ENCODE measurements at places on chromosomes 11 and 22.

DNA sequence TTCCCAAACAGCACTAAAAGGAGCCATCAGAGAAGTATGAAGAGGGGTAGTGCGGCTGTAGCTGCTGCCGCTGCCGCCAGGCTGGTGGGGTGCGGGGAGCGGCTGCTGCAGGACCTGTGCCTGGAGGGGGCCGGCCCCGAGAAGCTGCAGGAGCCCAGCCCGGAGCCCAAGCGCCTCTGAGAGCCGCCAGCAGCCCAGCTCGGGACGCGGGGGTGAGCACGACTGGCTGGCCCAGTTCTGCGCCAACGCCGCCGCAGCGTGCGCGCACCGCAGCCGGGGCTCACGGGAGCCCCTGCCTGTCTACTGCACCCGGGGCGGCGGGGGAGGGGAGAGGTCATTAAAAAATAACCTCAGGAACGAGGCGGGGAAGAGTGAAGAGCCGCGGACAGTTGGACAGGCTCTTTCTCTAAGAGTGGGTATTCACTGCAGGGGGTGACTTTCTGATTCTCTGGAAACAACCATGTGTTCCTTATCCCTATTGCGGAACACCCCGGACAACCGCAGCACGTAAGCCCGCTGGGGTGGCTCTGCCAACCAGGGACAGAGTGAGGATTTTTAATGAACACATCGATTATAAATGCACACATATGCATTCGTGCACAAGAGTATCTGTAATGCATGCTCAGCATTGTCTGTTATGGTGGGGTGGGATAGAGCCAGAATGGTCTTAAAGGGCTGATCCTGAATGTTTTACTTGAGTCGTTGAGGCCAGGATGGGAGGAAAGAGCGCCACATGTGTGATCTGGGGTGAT, 453 bp downstream of the GAS2 start:
- no peaks in the 10 kb centered on the region for H3K4me1 ChIP-seq
- H3K27me3 ChIP-seq = peaks cover 25% of the 10 kb centered on the region
- H3K27ac ChIP-seq = no peak overlapping the region
- peak overlapping the region; percentile 51 for H3K4me3 ChIP-seq
- no peak for DNase-seq

DNA sequence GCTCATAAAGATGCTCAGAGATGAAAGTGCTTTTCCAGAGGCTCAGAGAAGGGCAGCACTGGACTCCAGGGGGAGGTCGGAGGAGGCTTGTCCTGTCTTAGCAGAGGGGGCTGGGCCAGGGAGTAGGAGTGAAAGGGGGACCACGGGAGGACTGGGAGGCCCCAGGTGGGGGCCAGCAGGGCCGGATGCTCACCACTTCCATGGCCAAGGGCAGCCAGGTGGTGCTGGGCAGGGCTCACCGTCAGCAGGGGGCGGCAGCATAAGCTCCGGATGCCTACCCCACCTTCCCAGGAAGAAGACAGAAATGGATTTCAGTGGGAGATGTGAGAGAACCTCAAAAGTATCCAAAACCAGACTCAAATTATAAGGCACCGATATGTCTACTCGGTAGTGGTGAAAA, 11.0 kb downstream of the RAB36 start:
- H3K36me3 ChIP-seq = no peaks in the 10 kb centered on the region
- H3K27me3 ChIP-seq = no peaks in the 10 kb centered on the region
- no peak for DNase-seq
- no peak overlapping the region for H3K27ac ChIP-seq

- no peaks in the 10 kb centered on the region for H3K4me1 ChIP-seq
- H3K36me3 ChIP-seq = no peaks in the 10 kb centered on the region
- DNase-seq = no peak
Observed at GRCh38 chr11:107020594-107020993, 2.3 kb upstream of the GUCY1A2 start.

DNA sequence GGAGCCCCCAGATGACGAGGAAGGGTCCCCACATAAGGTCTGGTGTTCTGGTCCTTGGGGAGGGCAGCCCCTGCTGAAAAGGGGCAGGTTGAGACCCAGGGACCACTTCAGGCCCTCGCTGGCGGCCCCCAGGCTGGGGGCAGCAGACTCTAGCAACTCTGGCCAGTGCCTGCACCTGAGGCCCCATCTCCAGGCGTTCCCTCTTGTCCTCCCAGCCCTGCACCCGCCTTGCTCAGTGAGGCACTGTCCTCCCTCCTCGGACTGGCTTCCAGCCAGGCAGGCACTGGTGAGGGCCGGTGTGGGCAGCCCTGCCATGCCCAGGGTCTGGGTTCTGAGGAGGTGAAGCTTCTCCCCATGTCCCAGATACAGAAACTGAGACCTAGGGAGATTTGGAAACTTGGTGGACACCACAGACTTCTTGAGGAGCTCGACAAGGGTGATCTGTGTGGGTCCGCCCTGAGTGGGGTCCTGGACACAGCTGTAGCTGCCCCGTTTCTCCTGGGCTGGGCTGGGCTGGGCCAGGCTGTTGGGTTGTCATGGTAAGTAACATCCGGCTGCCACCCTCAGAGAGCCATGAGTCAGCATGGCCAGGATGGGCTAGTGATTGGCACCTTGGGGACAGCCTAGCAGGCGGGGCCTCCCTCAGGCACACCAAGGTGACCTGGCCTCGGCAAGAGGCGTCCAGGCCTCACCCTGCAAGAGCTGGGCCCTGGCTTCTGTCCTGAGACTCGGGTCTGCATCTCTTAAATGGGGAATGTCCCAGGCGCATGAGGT, 11.1 kb upstream of the PHLDA2 start:
- no peak for DNase-seq
- H3K4me1 ChIP-seq = no peaks in the 10 kb centered on the region
- H3K27me3 ChIP-seq = no peaks in the 10 kb centered on the region
- H3K4me3 ChIP-seq = no peak overlapping the region
- H3K36me3 ChIP-seq = peaks cover 19% of the 10 kb centered on the region
- peak overlapping the region; percentile 25 for H3K27ac ChIP-seq

DNA sequence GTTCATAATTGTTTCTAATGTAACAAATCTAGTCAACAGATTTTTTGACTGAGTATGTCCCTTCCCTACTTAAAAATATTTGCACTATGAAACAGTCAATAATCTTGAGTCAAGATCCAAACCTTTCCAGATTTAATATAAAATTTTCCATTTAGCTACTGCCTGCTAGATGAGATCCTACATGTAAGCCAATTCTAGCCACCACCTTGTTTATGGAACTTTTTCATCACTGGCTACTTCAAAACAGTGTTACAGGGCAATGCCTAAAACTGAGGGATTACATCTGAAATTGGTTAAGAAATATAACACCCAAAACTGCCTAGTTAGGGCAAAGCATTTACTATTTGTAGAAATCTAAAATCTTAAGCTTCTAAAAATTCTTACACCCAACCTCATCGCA, 10.5 kb upstream of the FUT4 start:
- H3K36me3 ChIP-seq = no peaks in the 10 kb centered on the region
- H3K27me3 ChIP-seq = no peaks in the 10 kb centered on the region
- H3K27ac ChIP-seq = no peak overlapping the region
- DNase-seq = no peak

GRCh38 chr11:17730137-17730536, 4.4 kb upstream of the KCNC1 start:
- no peak for DNase-seq
- H3K4me1 ChIP-seq = no peaks in the 10 kb centered on the region
- no peaks in the 10 kb centered on the region for H3K36me3 ChIP-seq
- no peak overlapping the region for H3K4me3 ChIP-seq

DNA sequence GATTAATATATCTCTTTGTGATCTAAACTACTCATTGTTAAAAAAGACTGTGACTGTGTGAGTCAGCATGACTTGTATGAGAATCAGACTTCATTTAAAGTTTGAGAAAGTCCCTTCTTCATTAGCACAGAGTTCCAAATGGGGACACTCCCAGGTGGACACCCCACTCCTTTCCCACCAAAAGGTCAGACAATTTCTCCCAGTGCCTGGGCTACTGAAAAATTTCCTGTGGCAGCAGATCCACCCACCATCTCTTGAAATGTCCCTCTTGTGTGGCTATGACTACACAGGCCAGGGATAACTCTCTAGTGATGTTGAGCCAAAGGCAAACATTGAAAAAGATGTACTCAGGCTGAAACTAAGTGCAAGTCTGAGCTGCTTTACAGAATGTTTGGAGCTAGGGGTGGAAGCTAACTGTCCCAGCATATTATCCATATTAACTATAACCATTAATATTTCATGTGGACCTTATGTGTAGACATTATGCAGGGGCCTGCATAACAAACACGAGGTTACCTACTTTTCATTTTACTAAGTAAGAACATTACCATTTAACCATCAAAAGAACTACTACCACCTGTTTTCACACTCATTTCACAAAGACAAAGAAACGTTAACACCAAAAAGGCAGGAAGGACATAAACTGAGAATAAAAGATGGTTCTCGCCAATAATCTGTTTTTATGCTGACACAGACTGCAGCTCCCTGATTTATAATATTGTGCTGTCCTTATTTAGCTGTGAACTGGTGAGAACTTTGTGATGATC, 44.8 kb downstream of the MMP20 start:
- peaks cover 3% of the 10 kb centered on the region for H3K4me1 ChIP-seq
- no peak for DNase-seq
- no peaks in the 10 kb centered on the region for H3K27me3 ChIP-seq
- no peaks in the 10 kb centered on the region for H3K36me3 ChIP-seq

- peaks cover 10% of the 10 kb centered on the region for H3K36me3 ChIP-seq
- H3K4me3 ChIP-seq = peak overlapping the region; percentile 74
- peak overlapping the region; percentile 88 for H3K27ac ChIP-seq
Observed at GRCh38 chr22:28799606-28800307, 612 bp downstream of the XBP1 start.

- no peaks in the 10 kb centered on the region for H3K27me3 ChIP-seq
- peaks cover 73% of the 10 kb centered on the region for H3K36me3 ChIP-seq
- no peak overlapping the region for H3K4me3 ChIP-seq
- peaks cover 53% of the 10 kb centered on the region for H3K4me1 ChIP-seq
- H3K27ac ChIP-seq = no peak overlapping the region
- no peak for DNase-seq
Observed at GRCh38 chr22:49800408-49801238, 27.1 kb downstream of the BRD1 start.

DNA sequence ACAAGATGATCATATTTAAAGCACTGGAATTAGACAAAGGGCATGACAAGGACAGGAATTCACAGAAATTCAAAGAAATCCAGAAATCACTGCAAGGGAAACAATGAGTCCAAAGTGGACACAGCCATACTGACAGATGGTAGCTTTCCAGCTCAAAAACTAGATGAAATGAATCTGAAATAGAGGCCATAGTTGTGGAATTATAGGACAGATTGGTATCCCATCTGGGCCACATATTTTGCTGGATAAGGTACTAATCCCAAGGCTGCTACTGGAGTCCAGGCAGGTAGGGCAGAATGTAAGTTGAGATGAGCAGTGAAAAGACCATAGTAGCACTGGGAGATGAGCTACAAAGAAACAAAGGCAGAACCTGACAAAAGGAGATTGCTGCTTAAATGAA, 258.3 kb upstream of the ANO3 start:
- no peak overlapping the region for H3K4me3 ChIP-seq
- H3K27me3 ChIP-seq = no peaks in the 10 kb centered on the region
- no peaks in the 10 kb centered on the region for H3K36me3 ChIP-seq
- no peak for DNase-seq
- H3K4me1 ChIP-seq = no peaks in the 10 kb centered on the region
- no peak overlapping the region for H3K27ac ChIP-seq

GRCh38 chr22:21713428-21714058, 22.1 kb downstream of the YPEL1 start:
- peaks cover 4% of the 10 kb centered on the region for H3K4me1 ChIP-seq
- H3K36me3 ChIP-seq = peaks cover 14% of the 10 kb centered on the region
- no peak for DNase-seq
- H3K27ac ChIP-seq = no peak overlapping the region
- no peak overlapping the region for H3K4me3 ChIP-seq
- no peaks in the 10 kb centered on the region for H3K27me3 ChIP-seq

GRCh38 chr11:116851626-116852025, 14.2 kb upstream of the APOA1 start:
- H3K36me3 ChIP-seq = peaks cover 25% of the 10 kb centered on the region
- H3K27ac ChIP-seq = peak overlapping the region; percentile 87
- H3K27me3 ChIP-seq = no peaks in the 10 kb centered on the region
- H3K4me1 ChIP-seq = peaks cover 60% of the 10 kb centered on the region
- no peak for DNase-seq
- H3K4me3 ChIP-seq = peak overlapping the region; percentile 0

GRCh38 chr22:30251711-30252110, 5.2 kb upstream of the LIF start:
- no peak overlapping the region for H3K27ac ChIP-seq
- peaks cover 30% of the 10 kb centered on the region for H3K27me3 ChIP-seq
- no peak overlapping the region for H3K4me3 ChIP-seq
- DNase-seq = no peak

- no peaks in the 10 kb centered on the region for H3K36me3 ChIP-seq
- H3K4me3 ChIP-seq = no peak overlapping the region
- H3K27ac ChIP-seq = no peak overlapping the region
- DNase-seq = no peak
Observed at GRCh38 chr11:12508151-12508751, 130.9 kb downstream of the PARVA start.

DNA sequence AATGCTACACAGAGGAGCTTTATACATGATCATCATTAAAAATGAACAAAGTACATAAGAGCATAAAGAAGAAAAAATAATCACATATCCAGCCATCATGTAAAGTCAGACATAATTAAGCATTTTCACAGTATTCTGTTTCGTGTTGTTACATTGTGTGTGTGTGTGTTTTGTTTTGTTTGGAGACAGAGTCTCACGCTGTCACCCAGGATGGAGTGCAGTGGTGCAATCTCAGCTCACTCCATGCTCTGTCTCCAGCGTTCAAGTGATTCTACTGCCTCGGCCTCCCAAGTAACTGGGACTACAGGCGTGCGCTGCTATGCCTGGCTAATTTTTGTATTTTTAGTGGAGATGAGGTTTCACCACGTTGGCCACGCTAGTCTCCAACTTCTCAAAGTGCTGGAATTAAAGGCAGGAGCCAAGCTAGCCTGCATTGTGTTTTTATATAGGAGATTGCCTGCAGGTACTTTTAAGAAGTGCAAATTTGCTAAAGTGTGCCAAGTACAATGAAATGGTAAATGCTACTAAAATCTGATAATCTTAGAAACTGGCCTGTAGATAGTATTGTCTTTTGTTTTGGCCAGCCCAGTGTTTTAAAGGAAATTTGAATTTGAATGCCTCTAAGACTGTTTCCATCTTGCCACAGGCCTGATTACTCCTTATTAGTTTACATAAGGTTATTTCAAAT, 7.8 kb downstream of the CTSC start:
- no peaks in the 10 kb centered on the region for H3K27me3 ChIP-seq
- peaks cover 34% of the 10 kb centered on the region for H3K4me1 ChIP-seq
- H3K27ac ChIP-seq = no peak overlapping the region

GRCh38 chr22:25405841-25406509, 158.5 kb upstream of the GRK3 start:
- no peaks in the 10 kb centered on the region for H3K27me3 ChIP-seq
- H3K4me3 ChIP-seq = peak overlapping the region; percentile 51
- no peak for DNase-seq
- H3K27ac ChIP-seq = peak overlapping the region; percentile 56
- H3K4me1 ChIP-seq = peaks cover 10% of the 10 kb centered on the region

- H3K27me3 ChIP-seq = no peaks in the 10 kb centered on the region
- H3K27ac ChIP-seq = no peak overlapping the region
- no peak overlapping the region for H3K4me3 ChIP-seq
Observed at GRCh38 chr11:17457396-17458173, 19.1 kb downstream of the ABCC8 start.
